HL-60 (cell line): ENCODE measurements at places on chromosomes 2 and 18.

DNA sequence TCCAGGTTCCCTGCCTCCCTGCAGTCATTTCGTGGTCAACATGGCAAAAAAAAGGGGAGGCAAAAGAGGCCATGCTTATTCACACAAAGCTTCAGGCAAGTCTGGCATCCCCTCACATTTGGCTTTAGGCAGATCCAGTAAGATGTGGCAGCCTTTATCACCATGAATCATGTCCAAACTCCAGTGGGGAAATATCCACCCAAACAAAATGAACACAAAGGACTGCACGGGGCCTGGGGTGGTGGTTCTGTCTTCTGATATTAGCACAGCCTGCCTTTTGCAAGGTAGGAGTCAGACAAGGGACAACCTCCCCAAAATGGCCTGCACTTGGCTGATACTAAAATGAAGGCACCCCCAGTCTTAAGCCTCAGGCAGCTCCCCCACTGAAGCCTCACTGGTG is 129.9 kb downstream of the ZBTB7C start:
- DNase-seq, result no peak

DNA sequence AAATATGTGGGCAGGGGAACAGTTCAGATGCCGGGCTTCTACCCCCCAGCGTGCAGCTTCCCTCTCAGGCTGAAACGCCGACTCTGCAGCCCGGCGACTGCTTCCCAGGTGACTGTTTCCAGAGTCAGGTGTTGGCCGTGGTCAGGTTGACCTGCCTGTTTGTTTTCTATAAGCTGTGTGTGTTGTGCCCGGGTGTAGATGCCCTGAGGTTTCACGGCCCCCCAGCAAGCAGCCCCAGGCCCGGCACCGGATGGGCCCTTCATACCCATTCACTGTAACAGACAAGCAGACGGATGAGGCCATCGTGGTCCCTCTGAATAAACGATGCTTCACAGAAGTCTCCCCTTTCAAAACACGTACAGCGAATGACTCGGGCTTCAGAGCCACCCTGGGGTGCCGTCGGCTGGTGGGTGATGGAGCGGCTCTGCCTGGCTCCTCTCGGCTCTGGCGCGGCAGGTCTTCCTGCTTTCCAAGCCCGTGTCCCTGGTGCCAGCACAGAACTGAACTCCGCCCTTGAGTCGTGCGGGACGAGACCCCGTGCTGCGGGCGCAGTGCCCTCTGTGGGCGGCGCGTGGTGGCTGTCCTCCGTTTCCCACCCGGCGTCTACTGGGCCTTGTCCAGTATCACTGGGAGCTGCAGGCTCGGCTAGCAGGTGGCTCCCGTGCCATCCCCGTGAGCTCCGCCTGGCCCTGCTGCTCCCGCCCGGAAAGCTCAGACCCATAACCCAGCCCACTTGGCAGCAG is 15.0 kb upstream of the KCNG2 start:
- no peak for DNase-seq

DNA sequence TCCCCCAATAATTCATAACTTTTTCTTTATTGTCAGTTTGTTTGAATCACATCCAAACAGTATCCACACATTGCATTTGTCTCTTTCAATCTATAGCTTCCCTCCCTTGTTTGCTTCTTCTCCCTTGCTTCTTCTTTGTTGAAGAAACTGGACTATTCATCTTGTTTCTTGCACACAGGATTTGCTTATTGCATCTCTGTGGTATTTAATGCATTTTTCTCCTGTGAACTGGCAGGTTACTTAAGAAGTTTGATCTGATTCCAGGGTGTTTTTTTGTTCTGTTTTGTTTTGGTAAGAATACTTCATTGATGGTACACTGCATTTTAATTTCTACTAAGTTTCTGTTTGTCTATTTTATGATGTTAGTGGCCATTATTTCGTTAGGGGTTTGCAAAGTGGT is 166.8 kb downstream of the CAMKMT start:
- no peak for DNase-seq

DNA sequence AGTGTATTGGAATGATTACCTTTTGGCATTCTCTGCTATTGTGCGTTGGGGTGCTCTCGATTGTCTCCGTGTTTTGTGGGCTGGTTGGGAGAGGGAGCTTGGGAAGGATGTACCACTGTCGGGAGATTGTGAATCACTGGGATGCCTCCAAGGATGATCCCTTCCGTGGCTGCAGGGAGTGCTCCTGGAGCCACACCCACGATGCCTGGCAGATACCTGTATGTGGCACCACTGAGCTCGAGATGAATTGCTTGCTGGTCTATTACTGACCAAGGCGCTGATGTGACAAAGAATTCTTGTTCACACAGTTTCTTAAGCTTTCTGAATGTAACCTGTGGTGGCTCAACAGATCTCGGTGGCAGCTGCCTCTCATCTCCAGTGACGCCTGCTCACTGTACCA is 159.7 kb upstream of the LHCGR start:
- no peak for DNase-seq

DNA sequence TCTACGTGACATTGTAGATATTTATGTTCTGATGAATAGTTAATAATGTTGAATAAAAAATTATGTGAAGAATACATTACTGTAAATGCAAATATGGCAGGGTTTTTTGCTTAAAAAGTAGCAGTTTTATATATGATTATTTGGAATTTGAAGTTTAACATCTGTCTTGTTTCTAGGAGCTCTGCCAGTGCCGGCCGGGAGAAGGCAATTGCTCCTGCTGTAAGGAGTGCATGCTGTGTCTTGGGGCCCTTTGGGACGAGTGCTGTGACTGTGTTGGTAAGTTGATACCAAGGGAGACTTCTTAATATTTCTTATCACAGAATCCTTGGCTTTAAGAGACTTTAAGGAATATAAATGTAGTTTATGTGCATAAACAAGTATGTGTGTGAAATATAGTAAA is 25.2 kb downstream of the TWSG1 start:
- DNase-seq, result no peak

DNA sequence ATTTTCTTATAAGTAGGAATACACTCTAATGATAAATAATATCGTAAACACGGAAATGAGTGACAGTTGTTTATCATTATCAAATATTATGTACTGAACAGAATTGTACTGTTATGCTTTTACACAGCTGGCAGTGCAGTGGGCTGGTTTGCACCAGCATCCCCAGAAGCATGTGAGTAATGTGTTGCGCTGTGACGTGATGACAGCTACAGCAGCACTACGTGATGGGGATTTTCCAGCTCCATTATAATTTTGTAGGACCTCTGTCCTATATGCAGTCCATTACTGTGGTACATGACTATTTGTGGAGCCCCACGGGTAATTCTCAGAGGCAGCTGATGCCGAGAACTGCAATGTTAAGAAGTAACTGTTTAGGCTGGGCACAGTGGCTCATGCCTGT is 77.3 kb upstream of the ATG16L1 start:
- no peak for DNase-seq

DNA sequence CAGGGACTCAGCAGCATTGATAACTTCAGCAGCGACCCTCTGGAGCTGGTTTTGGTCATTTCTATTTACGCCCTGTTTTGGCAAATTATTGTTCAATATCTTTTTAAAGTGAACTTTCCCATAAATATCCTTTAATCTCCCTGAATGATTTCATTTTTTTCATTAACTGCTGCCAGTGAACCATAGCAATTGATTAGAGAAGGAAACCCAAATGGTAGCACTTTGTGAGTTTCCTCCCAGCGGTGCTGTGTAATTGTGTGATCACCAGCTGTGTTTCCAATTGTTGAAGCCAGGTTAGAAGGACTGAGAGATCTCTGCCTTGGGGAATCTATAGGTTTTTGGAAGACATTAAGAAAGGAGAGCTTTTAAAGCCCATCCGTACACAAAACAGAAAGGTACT is 16.3 kb downstream of the MAP3K20 start:
- no peak for DNase-seq

DNA sequence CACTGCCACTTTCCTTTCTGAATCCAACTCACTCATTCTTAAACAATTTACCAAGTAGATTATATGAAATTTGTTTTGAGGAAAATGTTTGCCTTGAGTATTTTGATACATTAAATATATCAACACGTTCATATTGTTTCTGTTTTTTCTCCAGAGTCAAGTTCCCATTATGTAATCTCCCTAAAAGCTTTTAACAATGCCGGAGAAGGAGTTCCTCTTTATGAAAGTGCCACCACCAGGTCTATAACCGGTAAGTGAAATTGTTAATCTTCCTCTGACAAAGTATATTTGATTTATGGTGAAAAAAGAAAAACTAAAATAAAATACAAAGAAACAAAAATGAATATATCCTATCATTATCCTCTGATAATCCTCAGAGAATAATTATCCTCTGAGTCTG is 838.6 kb downstream of the MBD2 start:
- no peak for DNase-seq

DNA sequence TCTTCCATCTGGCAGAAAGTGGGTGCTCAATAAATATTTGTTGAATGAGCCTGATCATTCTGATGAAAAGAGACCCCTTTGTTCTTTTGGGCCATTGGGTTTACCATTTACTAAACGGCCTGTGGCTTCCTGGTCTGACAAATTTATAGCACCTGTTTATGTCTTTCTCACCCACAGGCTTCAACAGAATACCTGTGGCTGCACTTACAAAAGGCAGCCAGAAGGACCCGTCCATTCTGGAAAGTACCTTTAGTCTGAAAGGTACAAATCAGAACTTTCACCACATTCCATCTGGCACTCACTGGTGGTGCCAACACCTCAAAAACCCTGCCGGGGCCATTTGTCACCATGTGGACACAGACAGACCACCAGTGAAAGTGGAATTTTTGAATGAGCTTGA is 167.5 kb downstream of the ETAA1 start:
- DNase-seq, result no peak

- DNase-seq, result no peak
These were observed 9.0 kb upstream of the SLC20A1 start for GRCh38 chr2:112636605-112637288.
